ENCODE measurements at places on chromosomes 16 and 17.
A peak's percentile ranks its signal among the peaks of the same experiment; 100 is the strongest.

GRCh38 chr17:43367737-43368242 is 31.0 kb upstream of the ARL4D start:
- DNase-seq: peak; percentile 82

DNA sequence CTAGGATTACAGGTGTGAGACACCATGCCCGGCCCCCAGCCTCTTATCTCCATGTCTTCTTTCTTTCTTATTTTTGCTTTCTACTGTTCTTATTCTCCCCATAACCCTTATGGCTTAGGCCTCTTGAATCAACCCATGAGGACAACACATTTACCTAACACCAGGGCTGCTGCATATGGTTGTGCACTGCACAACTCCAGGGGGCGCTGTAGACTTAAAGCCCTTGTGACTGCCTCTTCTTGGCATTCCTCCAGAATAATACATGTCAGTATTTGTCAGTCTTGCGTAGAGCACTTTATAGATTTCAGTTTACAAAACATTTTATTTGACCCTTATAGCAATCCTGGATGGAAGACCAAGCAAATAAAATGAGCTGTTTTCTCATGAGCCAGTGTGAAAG is 225.0 kb upstream of the SALL1 start:
- no peak for DNase-seq

GRCh38 chr17:73772107-73772705 is 128.0 kb upstream of the SDK2 start:
- no peak for DNase-seq

DNA sequence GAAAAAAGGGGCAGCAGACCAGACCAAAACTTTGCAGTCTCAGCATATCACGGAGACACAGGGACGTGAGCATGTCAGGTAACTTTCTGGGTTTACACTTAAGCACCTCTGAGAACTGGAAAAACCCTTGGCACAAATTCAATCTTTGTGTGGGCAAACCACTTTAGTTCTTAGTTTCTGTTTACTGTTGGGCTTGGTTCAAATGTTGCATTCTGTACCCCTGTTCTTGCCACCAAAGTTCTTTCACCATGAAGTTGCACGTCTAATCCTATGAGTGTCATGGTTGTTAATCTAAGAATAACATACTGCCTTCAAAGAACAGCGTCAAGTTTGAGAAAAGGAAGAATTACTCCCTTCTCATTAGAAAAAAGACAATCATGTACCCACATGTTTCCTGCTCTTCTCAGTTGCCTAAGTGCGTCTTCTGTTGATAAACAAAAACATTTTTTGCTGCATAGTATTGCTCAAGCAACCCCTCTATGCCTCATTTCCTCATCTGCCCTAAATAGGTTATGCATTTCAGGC is 11.6 kb downstream of the KRT33A start:
- DNase-seq: no peak

- DNase-seq: no peak
Observed at GRCh38 chr17:21194226-21194625, 19.7 kb downstream of the TMEM11 start.

GRCh38 chr16:4682084-4682591 is 11.2 kb upstream of the NUDT16L1 start:
- DNase-seq: no peak

DNA sequence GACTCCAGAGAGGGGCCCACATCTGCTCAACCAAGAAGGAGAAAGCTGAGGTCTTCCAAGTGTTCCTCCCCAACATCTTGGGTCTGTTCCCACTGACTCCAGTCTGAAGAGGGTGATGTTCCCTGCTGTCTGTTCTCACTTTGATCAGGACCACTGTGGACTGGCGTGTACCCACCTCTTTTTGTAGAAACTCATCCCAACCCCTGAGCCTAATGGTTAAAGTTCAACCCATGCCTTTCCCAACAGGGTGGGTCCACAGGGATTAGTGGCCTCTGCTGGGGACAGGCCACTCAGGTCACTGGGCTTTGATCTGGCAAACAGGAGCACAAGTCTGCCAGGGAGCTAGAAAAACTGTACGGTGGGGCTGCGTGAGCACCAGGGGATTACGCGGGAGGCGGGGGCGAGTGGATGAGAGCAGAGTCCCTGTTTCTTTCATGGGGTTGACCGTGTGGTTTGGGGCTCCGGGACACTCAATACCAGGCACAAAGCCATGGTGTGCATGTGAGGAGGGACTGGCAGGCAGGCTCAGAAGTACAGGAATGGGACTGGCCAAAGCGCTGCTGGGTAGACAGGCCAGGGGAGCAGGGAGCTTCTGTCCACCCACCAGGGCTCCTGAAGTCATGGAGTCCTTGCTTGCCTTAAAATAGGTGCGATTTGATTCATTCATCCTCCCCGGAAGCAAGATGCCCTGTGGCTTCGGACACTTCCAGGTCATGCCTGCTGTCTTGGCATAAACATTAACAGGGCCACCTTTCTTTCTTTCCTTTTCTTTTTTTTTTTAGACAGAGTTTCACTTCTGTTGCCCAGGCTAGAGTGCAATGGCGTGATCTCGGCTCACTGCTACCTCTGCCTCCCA is at the start of gene CA5A:
Gene CA5A (minus strand): TSS at position 155 of the 856 bp plus-strand sequence. CDS start 79 bp downstream, at position 76.
- no peak for DNase-seq

DNA sequence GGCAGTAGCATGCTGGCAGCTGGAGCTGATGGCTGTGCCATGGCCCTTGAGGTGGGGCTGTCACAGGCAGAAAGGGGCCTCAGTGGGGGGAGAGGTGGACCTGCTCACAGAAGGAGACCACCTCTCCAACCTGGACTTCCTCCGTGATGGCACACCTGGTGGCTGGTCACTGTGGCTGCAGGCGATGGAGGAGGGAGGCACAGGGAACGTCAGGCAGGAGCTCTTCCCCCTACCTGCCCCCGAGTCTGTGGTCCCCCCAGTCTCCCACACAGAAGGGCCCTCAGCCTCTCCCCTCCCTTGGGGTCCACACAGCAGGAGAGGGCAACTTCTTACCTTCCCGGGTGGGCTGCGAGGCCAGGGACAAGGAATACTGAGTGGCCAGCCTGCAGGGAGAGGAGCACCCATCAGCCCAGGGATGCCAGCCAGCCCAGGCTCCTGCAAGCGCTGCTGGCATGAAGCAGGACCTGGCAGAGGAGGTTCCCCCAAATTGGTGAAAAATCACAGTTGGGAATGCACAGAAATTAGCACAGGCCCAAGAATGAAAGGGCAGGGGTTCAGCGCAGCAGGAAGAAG is 96.5 kb downstream of the GOSR1 start:
- no peak for DNase-seq

- no peak for DNase-seq
Observed at GRCh38 chr16:47567321-47567720, 106.2 kb downstream of the PHKB start.

- no peak for DNase-seq
Observed at GRCh38 chr16:2841606-2842339, 11.7 kb downstream of the ZG16B start.

GRCh38 chr17:50952013-50952412 is 85.9 kb upstream of the TOB1 start:
- no peak for DNase-seq

- DNase-seq: no peak
Observed at GRCh38 chr17:57286399-57287105, 30.2 kb downstream of the MSI2 start.

GRCh38 chr16:50161950-50162349 is 8.8 kb downstream of the TENT4B start:
- DNase-seq: no peak

GRCh38 chr16:1651094-1651973 is 26.7 kb upstream of the JPT2 start:
- DNase-seq: no peak

DNA sequence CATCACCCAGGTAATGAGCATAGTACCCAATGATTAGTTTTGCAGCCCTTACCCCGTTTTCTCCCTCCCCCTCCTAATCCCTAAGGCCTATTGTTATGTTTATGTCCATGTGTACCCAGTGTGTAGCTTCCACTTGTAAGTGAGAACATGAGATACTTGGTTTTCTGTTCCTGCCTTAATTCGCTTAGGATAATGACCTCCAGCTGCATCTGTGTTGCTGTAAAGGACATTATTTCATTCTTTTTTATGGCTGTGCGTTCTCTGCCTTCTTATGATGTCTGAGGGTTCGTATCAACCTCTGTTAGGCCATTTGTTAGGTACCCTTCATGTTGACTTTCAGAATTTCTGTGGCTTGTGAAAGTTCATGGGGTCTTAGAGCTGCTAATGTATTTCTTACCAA is 31.0 kb downstream of the CTCF start:
- DNase-seq: no peak

GRCh38 chr16:75099075-75099667 is 17.4 kb downstream of the LDHD start:
- DNase-seq: no peak

DNA sequence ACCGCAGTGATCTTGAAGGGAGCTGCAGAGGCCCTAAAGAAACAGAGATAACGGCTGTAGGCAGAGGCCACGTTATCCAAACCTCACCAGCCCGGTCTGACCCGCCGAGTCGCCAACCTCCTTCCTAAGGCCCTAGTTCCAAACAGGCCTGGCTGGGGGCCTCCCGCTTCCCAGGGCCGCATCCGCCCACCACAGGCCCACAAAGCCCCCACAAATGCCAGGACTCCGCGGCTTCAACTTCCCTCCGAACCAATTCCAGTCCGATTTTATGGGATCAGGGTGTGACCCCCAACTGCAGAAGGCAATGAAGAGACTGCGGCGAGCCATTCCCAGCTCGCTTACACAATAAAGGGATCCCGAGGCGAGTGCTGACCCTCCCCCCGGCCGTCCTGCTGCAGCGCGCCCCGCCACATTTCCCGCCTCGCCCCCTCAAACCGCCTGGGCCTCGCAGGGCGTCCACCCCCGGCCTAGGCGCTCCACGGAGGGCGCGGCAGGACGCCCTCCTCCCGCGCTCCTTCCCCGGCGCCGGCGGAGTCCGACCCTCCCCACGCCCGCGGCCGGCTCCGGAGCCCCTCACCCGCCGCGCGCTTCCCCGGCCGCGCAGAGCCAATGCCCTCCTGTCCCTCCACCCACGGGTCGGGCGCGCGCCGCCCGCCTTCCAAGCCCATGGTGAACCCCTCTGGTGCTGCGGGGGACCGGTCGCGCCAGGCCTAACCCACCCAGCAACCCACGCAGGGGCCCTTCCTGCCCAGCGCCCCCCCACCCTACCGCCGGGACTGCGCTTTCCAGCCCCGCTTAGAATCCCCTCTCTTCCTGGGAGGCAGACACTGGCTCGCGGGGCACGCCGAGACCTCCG is 926 bp downstream of the MYH10 start:
- no peak for DNase-seq

DNA sequence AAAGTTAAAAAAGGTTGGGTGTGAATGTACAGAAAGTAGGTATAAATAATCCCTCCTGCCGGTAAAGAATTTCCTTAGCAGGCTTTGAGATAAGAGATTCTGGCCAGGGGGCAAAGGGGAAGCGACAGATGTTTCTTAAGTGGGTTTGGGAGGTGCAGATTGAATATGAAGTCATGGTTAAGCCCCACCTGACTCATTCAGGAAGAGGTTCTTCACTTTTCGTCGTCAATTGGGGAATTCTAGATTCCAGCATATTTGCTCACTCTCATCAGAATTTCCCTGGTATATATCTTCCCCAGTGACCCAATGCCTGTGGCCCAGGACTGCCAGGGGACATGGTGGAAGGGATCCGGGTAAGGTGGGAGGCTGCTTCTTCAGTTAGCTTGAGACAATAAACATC is 127.8 kb downstream of the CPPED1 start:
- DNase-seq: no peak

DNA sequence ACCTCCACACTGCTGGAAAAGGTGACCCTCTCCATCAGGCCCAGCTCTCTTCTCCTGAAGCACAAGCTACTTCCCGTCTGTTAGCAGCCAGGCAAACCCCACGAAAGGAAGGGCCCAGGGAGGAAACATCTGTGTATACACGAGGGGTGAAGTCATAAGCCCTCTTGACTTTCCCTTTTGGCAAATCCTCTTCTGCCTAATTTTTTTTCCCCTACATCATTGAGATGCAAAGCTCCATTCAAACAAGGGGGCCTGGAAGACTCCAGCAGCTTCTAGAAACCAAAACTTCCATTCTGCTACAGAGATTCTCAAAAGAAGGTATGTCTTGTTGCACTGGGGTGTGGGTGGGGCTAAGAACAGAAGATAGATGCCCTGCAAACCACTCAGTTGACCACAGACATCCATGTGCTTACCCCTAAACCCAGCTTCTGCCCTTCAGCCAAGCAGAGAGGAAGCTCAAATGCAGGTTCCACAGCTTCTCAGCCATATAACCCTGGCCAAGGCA is 145.6 kb upstream of the RCVRN start:
- no peak for DNase-seq

DNA sequence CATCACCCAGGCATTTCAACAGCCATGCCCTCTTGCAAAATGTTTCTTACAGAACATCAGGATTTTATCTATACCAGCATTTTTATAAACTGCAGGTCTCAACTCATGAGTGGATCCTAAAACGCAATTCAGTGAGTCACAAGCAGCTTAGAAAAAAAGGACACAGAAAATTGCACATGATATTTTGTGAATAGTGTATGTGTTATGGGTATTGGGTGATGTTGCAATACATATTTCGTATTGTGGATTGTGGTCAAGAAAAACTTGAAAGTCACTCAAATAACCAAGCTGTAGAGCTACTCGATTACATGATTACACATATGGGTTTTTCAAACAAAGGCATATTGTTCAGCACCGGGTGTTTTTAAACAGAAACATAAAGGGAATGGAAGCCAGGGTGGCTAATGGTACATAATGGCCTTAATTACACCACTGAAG is 1.4 kb downstream of the WIPI1 start:
- peak; percentile 65 for DNase-seq

GRCh38 chr16:58459344-58460218 is 40.4 kb upstream of the NDRG4 start:
- no peak for DNase-seq

- no peak for DNase-seq
Observed at GRCh38 chr17:81333616-81334368, 38.7 kb upstream of the SLC38A10 start.

DNA sequence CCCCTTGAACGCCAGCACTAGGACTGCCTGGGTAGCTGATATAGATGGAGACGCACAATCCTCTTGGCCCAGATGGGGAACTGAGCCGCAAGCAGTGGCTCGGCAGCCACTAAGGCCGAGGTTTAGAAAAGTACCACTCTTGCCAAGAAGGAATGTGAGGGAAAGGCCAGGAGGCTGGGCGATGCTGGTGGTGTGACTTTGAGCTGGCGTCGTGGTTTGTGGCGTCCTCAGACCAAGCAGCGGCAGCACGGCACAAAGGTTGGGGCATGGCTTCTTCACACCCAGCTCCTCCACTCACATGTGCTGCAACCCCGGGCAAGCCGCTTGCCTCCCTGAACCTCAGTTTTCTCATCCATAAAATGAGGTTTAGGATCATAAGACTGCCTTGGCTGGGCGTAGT is 15.6 kb downstream of the DCAKD start:
- DNase-seq: no peak

All from NCI-H1436 treated with DMSO at 0.1 percent for 48 hours (cell line).